ENCODE measurements at places on chromosomes 2 and 18. TPM values are rescaled to one million over a fixed set of nuclear protein-coding genes. Genes with fewer than 3 reads are reported as not detected.

Gene GPR55
- 0.17 TPM for polyA plus RNA-seq

DNA sequence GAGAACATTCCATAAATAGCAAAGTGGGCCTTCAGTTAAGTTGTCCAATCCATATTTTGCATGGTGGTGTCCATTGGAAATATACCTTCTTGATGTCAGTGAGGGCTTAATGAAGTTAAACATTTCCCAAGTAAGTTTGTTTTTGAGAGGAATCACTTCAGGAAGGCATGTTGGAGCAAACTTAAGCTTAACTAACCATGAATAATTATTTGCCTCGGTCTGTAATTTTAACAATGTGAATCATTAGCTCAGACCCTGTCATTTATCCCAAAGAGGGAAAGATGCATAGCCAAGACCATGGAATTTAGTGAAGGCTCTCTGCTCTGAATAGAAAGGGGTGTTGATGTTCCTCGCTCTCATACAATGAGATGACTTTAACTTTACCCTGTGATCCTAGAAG, 47.4 kb downstream of the SPATS2L start:
- DNase-seq: no peak

Gene AMER3
- polyA plus RNA-seq: 0.03 TPM

DNA sequence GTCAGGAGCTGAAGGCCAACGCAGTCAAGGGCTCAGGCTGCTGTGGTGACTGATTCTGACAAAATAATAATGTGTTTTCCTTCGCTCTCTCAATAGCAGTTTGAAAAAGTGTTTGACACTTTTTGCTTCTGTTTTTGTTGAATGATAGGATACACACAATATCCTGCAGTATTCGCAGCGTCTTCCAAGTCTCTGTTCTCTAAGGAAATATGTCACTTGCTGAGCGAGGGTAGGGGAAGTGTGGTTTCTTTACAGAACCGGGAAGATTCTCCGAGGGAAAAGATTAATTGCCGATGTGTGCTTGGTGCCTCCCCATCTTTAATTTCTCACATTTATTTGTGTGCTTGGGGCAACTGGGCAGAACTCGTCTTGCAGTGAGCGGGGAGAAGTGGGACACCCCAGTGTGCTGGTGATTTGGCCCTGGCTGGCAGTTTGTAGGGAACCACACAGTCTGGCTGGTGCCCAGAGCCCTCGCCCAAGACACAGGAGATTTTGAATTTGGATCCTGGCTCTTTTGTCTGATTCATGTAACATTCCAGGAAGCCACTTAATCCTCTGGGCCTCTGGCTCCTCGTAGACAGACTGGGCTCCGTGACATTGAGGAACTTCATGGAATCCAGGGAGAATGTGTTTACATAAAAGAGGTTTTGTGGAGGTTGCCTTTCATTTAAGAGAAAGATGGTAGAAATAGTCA, 169.4 kb downstream of the LDLRAD4 start:
- no peak for DNase-seq

Gene PJVK
- polyA plus RNA-seq: 19.3 TPM

DNA sequence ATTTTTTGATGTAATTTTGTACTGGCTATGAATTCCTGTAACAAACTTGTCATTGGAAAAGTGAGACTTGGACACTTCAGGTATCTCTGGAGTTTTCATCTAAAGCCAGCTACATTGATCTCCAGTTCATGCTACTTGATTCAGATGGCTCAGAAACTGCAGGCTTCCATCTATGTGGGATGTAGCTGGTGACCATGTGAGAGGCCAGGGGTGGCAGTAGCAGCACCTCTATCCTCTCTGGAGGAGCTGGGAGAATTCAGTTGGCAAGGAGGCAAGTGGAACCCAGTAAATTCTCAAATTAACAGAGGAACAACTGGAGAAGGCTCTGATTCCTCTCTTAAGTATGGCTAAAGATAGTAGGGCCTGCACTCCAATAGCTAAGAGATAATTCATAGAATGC, 10.0 kb upstream of the SPTBN1 start:
- DNase-seq: no peak

Gene CNDP2
- 298 TPM for polyA plus RNA-seq
